ENCODE measurements at places on chromosomes 2 and 18. TPM values are rescaled to one million over a fixed set of nuclear protein-coding genes. Genes with fewer than 3 reads are reported as not detected.

L3MBTL4 gene
- 0.32 TPM for total RNA-seq

UGT1A4 gene
- total RNA-seq: not detected

TRAPPC8 gene
- total RNA-seq: 41.0 TPM

SH3RF3 gene
- 1.7 TPM for total RNA-seq

CHCHD5 gene
- 24.4 TPM for total RNA-seq

PRSS56 gene
- not detected for total RNA-seq

HOXD12 gene
- not detected for total RNA-seq

PROKR1 gene
- total RNA-seq: 0.83 TPM

TUBA4B gene
- not detected for total RNA-seq

LTBP1 gene
- 3.9 TPM for total RNA-seq

CDC42EP3 gene
- total RNA-seq: 32.9 TPM

ALLC gene
- total RNA-seq: not detected

CCDC88A gene
- total RNA-seq: 400 TPM

RUFY4 gene
- total RNA-seq: not detected

MOGAT1 gene
- total RNA-seq: not detected

CD207 gene
- 0.51 TPM for total RNA-seq

RTP5 gene
- not detected for total RNA-seq

UGT1A10 gene
- total RNA-seq: not detected

CFAP65 gene
- 1.1 TPM for total RNA-seq

MRPS5 gene
- total RNA-seq: 68.7 TPM

TCF4 gene
- 199 TPM for total RNA-seq

POTEJ gene
- not detected for total RNA-seq

FAM228B gene
- 18.9 TPM for total RNA-seq

DOK6 gene
- 19.7 TPM for total RNA-seq

POTEI gene
- 1.4 TPM for total RNA-seq

DNAH7 gene
- 0.56 TPM for total RNA-seq

ACTG2 gene
- not detected for total RNA-seq

SNORC gene
- total RNA-seq: 2.4 TPM

TIA1 gene
- 403 TPM for total RNA-seq

IL36RN gene
- total RNA-seq: not detected

HIBCH gene
- 22.0 TPM for total RNA-seq

FAM124B gene
- total RNA-seq: 1.3 TPM

GREB1L gene
- 154 TPM for total RNA-seq

TSPYL6 gene
- total RNA-seq: 0.27 TPM

LONRF2 gene
- 1.3 TPM for total RNA-seq

GPBAR1 gene
- total RNA-seq: 1.6 TPM

COMMD1 gene
- total RNA-seq: 48.2 TPM

KCNF1 gene
- total RNA-seq: 7.7 TPM

ATP8B1 gene
- total RNA-seq: 0.07 TPM

CD8B gene
- not detected for total RNA-seq

LYG1 gene
- total RNA-seq: 1.2 TPM

SFT2D3 gene
- total RNA-seq: 6.4 TPM

EFHD1 gene
- 0.71 TPM for total RNA-seq

SLC9A4 gene
- 0.12 TPM for total RNA-seq

PRKAG3 gene
- total RNA-seq: not detected

All from glutamatergic neuron (in vitro differentiated cells).